ENCODE measurements at places on chromosomes 11 and 22.

- DNase-seq = no peak
Observed at GRCh38 chr11:103845331-103845730, 191.1 kb upstream of the DDI1 start.

GRCh38 chr22:20324139-20324516 lies 4.3 kb upstream of the DGCR6L start:
- no peak for DNase-seq

- DNase-seq = no peak
Observed at GRCh38 chr11:118524356-118524755, 2.9 kb upstream of the TTC36 start.

DNA sequence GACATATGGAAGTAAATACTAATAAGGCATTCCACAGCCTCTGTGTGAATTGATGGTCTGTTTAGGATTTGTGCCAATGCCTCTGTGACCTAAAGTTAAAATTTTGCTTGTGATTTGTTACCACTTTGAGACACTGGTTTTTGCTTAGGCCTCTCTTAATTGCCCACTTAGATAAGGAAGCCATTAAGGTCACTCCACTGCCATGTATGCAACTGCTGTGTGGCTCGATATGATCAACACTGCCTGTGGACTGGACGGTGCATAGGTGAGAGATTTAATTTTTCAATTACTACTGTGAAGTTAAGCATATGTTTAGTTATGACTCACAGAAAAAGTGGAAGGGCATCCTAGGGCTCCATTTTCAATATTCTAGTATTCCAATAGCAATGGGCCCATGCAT lies 36.9 kb downstream of the CSRP3 start:
- no peak for DNase-seq

DNA sequence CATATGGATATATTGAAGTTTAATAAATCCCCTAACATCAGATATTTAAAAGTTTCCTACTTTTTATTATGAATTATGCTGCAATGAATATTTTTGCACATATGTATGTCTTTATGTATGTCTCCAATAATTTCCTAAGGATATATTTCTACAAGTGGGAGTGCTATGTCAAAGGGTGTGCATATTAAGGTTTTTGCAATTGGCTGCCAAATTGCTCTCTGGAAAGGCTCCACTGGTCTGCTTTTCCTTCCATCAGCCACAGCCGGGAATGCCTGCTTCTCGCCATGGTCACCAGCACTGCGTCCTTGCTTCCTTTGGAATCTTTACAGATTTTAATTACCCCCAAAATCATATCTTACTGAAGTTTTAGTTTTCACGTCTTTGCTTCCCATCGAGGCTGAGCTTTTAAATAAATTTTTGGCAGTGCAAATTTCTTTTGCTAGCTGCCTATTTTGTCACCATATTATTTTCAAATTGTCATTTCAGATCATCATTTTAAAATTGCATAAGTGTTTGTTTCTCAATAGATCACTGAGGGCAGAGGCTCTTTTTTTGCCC lies 221.7 kb downstream of the SNX19 start:
- DNase-seq = no peak

- no peak for DNase-seq
Observed at GRCh38 chr11:130876100-130876499, 40.2 kb downstream of the SNX19 start.

- no peak for DNase-seq
Observed at GRCh38 chr11:94925422-94926270, 47.7 kb downstream of the CWC15 start.

DNA sequence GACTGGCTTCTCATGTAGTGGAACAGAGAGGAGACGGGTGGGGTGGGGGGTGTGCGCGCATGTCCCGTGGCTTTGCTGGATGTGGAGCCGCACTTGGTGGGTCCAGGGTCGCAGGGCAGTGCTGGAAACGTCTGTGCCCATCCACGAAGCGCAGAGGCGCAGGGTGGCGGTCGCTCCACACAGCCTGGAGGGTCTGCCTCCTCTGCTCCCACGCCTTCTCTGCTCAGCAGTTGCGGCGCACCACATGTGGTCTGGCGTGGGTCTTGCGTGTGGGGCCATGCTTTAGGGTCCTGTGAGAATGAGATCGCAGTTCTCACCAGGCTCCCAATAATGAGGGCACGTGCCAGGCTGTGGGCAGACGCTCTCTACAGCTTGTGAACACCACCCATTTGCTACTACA lies 50.7 kb downstream of the MUC6 start:
- DNase-seq = no peak

- no peak for DNase-seq
Observed at GRCh38 chr22:37626144-37626543, 13.3 kb upstream of the SH3BP1 start.

GRCh38 chr11:61791737-61792309 lies 576 bp downstream of the TMEM258 start:
- no peak for DNase-seq

GRCh38 chr11:118930094-118930712 lies 4.5 kb upstream of the BCL9L start:
- no peak for DNase-seq

GRCh38 chr22:17563936-17564391 lies 666 bp downstream of the SLC25A18 start:
- DNase-seq = no peak

DNA sequence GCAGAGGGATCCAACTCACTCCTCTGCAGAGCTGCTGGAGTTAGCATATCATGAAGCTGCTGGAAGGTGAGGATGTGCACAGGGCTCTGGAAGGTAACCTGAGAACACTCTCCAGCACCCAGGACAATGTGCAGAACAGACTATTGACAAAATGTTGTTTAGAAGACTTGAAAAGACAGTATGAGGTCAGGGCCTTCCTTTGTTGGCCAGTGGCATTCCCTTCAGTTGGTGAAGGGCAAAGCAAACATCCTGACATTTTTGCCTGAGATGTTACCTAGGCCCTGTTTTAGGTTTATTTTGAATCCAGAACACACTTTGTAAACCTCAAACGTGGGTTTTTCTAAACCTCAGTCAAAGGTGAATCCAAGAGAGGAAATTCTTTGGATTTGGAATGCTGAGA lies 67.8 kb downstream of the DEPDC5 start:
- no peak for DNase-seq

All from SK-N-MC (cell line).